ENCODE measurements at places on chromosomes 11 and 22.

DNA sequence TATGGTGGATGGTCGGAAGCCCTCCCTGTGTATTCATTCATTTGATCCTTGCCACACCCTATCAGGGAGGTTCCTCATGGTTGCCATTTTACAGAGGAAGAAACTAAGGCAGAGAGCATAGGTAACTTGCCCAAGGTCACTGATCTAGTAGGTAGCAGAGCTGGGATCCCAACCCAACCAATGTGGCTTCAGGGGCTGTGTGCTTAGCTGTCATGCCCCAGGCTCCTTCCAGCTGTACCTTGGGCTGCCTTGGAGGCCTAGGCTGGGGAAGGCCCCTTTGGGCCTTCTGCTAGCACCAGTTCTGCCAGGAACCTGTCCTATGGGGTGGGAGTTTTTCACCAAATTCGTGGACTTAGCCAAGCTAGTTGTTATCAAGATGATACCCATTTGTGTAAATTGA, 8.6 kb downstream of the BAD start:
- no peak for DNase-seq

DNA sequence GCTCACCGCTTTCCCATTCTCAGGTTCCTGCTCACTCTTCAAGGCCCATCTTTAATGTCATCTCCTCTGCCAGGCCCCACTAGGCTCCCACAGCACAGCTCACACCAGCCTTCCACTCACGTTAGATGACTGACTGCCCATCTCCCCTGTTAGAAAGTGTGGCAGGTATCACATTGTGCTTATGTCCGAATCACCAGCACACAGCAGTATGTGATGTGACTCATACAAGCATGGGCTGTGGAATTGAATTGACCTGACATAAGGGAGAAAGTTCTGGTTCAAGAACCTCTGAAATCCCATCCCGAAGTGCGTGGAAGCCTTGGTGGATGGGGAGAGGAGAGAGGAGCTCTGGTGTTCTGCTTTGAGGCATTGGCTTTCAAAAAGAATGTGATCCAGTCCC, 6.5 kb downstream of the VSTM5 start:
- no peak for DNase-seq

DNA sequence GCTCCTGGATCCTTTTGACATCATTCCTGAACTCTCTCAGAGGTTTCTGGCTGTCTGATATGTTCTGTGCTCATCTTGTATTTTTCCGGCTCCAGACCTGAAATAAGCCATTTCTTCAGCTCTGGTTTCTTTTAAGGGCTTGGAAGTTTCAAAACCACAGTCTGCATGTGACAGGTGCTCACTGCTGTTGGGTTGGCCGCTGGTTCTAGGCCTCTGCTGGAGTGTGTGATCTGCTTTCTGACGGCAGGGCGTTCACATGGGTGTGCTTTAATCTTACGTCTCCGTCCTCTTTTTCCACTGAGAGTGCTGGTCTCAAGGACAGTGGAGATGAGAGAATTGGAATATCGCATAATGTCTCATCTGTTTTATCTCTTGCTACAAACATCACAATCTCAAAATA, 10.3 kb downstream of the ZBED4 start:
- DNase-seq: no peak

GRCh38 chr11:76807206-76807875, 24.2 kb downstream of the TSKU start:
- DNase-seq: peak; percentile 86

DNA sequence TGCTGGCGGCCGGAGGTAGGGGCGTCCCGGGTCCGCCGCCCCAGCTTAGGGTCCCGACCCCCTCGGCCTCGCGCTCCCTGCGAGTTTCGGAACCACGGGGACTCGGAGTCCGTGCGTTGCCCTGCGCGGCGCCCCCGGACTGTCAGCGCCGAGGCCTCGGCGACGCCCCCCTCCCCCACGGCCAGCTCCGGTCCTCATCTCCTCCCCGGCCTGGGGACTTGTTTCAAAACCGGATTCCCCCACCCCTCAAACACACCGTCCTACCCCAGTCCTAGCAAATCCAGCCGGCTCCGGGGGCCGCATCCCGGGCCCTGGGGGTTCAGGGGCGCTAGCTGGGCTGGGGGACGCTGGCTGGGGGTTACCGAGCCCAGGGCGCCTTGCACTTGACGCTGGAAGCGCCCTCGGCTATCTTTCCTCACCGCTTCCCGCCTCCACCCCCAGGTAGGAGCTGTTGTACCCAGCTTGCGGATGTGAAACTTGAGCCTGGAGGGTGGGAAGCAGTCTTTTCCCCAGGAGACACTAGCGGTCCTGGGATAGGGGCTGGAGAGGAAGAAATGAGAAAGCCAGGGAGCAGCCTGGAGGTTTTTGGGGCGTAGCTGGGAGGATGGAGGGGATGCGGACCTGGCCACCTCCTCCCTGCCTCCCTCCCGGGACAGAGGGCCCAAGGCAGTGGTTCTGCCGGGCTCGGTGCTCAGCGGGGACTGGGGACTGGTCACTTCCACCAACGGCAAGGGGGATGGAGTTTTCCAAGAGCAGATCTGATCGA, 550 bp downstream of the FBLN1 start:
- DNase-seq: no peak

DNA sequence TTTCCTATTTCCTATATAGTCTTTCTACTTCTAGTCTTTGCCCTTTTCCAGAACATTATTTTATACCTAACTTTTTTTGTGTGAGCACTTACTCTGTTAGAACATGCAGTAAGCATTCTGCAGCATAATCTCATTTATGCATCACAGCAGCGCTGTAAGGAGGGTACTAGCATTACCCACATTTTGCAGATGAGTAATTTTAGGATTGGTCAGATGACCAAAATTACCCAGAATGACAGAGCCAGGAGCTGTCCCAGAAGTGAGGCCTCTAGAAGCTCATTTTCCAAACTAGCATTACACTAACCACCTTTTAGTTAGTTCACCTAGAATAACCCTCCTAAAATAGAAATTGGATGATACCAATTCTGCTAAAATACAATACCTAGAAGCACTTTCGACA, 47.1 kb upstream of the ARHGAP32 start:
- DNase-seq: no peak

- no peak for DNase-seq
These were observed 123.6 kb upstream of the TENM4 start for GRCh38 chr11:79564288-79564925.

DNA sequence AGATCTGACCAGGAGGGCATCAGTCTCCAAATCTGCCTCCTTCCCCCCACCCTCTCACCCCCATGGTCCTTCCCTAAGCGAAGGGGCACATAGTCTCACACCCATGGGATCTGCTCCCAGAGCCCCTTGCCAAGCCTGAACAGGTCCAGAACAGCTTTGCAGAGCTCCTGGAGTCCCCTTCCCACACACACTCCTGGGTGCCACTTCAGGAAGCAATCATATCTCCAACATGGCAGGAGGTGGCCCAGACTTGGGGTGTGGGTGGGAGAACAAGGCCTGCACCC, 63.0 kb downstream of the MICAL3 start:
- no peak for DNase-seq

- no peak for DNase-seq
These were observed 19.6 kb downstream of the ATM start for GRCh38 chr11:108242422-108242821.

GRCh38 chr11:121229495-121230215, 62.9 kb upstream of the SC5D start:
- no peak for DNase-seq

- DNase-seq: no peak
These were observed 38.2 kb upstream of the PANX1 start for GRCh38 chr11:94090401-94090800.

GRCh38 chr11:100851584-100852152, 164.6 kb downstream of the ARHGAP42 start:
- no peak for DNase-seq

DNA sequence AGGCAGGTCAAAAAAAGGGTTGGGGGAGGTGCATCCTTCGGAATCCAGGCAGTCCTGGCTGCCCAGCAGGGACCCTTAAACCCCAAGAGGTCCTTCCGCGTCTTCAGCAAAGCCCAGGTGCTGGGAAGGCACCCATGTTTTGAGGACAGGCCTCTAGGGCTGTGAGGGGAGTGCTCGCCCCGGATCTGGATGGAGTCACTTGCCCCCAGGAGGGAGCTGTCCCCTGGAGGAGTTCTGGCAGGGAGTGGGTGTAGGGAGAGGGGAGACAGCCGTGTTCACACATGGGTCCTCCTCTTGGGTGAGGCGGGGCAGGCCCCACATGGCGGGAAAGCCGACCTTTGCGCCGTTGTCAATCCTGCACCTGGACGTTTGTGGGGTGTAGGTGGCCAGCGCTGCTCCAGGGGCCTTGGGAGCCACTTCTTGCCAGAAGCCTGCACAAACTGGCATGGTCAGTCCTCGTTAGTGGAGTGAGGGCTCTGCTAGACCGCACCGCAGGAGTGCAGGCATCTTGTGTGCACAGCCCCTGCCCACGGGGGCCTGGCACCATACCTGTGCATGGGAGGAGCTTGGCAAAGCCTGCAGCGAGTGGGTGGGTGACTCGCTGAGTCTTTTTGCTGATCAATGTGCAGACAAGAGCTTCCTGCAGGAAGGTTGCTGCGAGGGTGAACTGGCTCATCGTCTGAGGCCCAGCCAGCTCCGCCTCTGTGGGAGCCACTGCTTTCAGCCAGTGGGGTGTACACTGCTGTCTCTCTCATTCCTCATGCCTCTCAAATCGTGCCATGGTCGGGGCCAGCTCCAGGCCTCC, 16.0 kb downstream of the PPIL2 start:
- no peak for DNase-seq

- no peak for DNase-seq
These were observed 300.4 kb upstream of the B3GAT1 start for GRCh38 chr11:134712228-134713145.

GRCh38 chr11:1486054-1486825, at the start of gene MOB2:
Gene MOB2 (minus strand): TSS chr11:1486779. CDS start chr11:1486556, 223 bp downstream.
- DNase-seq: peak; percentile 56

- no peak for DNase-seq
These were observed 6.7 kb downstream of the RNF141 start for GRCh38 chr11:10534316-10534715.

DNA sequence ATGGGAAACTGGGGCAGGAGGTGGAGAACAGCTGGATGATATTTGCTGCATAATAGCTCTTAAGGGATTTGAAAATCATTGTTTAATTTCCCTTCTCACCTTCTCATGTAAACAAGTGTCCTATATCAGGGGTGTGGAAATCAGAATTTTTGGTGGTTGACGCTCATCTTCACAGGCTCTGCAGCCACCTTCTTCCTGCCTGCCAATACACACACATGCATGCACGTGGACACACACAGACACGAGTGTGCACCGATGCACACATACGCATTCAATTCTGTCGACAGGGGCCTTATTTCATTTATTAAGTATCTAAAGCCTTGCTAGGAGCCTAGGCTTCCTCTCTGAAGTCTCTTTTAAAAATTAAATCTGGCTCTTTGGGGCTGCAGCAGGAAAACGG, 349.4 kb upstream of the NCAM1 start:
- no peak for DNase-seq

GRCh38 chr22:49321477-49322055, 506.1 kb downstream of the BRD1 start:
- no peak for DNase-seq

- DNase-seq: no peak
These were observed 76.7 kb upstream of the BLID start for GRCh38 chr11:122192634-122193255.

- no peak for DNase-seq
These were observed 827 bp downstream of the PHF21B start for GRCh38 chr22:45008751-45009605.

GRCh38 chr11:31620434-31620833, 110.9 kb downstream of the ELP4 start:
- no peak for DNase-seq

DNA sequence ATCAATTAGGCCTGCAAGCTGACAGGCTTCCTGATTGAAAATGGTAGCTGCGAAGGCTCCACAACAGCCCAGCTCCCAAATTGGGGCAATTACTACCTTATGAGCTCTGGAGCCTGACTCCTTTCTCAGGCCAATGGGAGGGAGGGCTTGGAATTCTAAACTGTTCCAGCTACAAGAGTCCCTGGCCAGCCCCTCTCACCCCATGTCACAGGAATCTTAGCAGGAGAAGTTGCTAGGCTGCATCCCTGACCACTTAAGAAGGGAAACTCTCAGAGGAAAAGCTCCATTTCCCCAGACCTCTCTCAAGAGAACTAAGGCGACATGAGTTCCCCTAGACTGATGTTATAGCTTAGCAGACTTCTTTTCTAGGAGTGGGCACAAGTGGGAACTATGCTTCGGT, 4.9 kb downstream of the LRP4 start:
- DNase-seq: no peak

DNA sequence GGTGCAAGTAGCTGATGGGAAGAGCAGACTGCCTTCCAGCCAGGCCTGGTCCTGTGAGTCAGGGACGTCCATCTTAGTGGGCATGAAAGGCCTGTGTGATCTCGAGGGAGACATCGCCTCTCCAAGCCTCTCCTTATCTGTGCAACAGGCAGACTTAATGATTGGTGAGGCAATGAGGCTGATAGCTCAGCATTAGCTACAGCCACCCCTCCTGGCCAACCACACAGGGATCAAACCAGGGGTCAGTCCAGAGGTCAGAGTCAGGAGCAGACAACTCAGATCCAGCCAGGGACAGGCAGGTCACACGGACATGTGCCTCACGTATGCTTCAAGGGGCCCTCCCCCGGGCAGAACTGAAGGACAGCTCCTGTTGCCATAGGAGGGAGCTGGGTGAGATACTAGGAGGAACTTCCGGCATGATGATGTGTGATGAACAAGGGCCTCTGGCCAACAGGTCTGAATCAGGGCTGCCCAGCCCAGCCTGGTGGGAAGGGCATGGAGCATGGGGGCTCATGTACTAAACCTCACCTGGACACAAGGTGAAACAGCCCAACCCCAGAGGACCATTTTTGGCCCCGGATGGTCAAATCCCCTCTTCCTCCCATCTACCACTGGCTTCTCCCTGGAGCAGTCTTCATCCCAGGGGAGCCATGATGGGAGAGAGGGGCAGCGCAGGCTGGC, 2.8 kb upstream of the APOC3 start:
- no peak for DNase-seq

- DNase-seq: no peak
These were observed 338.6 kb downstream of the TTC28 start for GRCh38 chr22:28341001-28341400.

GRCh38 chr11:111733016-111733415, 33.2 kb downstream of the PPP2R1B start:
- peak; percentile 76 for DNase-seq

- peak; percentile 94 for DNase-seq
These were observed 12.5 kb upstream of the MB start for GRCh38 chr22:35629406-35630216.

DNA sequence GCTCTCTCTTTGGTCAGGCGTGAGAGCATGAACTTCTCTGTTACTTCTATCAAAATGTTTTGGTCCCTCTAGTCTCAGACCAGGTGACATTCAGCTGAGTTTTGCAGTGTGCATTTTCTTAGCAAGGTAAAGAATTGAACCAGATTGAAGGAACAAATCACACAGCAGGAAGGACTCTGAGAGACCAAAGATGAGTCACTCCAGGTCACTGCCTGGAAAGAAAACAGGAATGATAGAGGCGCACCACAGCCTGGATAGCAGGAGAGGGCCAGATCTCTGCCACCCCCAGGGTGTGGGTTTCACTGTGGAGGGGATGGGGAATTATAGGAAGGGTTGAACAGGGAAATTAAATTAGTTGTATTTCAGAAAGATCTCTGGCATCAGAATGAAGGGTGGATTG, 788.3 kb downstream of the NTM start:
- no peak for DNase-seq

Data from uterus (tissue), 4 donors.